ENCODE measurements at places on chromosomes 16 and 17.
A peak's percentile ranks its signal among the peaks of the same experiment; 100 is the strongest.

- peak; percentile 94 for DNase-seq
Observed at GRCh38 chr17:72137161-72137560, 16.3 kb downstream of the SOX9 start.

GRCh38 chr16:84498223-84498610, 6.2 kb downstream of the MEAK7 start:
- DNase-seq, result no peak

- DNase-seq, result no peak
Observed at GRCh38 chr17:16888413-16889087, 83.4 kb downstream of the TNFRSF13B start.

DNA sequence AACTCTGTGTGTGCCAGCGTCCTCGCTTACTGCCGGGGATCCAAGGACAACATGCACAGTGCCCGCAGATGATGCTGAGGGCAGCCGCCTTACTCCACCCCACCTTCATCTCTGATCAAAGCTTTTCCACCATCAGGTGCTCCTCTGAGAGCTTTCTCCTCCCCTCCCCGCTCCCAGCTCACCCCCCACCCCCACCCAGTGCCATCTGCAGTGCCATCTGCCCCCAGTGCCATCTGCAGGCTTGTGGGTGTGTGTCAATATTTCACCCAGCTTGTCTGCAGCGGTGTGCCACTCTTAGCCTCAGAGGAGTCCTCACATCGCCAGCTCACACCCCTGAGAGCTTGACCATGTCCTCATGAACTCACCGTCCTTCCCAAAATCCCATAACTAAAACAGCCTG, 98.2 kb upstream of the NOL11 start:
- DNase-seq, result peak; percentile 58

DNA sequence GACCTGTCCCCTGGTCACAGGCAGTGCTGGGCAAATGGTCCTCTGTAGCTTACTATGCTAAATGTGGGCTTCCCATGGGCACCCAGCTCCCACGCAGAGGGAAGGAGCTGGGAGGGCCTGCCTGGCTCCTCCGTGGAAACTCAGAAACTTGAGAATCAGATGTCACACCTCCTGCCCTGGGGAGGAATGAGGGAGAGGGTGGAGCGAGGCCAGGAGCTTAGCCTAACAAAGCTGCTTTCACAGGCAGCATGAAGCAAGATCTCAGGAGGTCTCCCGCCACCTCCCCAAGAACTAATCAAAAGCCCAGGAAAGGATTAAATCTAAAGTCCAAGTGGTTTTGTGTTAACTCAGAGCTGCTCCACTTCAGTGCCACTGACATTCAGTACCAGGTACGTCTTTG, 33.6 kb upstream of the XYLT2 start:
- no peak for DNase-seq

DNA sequence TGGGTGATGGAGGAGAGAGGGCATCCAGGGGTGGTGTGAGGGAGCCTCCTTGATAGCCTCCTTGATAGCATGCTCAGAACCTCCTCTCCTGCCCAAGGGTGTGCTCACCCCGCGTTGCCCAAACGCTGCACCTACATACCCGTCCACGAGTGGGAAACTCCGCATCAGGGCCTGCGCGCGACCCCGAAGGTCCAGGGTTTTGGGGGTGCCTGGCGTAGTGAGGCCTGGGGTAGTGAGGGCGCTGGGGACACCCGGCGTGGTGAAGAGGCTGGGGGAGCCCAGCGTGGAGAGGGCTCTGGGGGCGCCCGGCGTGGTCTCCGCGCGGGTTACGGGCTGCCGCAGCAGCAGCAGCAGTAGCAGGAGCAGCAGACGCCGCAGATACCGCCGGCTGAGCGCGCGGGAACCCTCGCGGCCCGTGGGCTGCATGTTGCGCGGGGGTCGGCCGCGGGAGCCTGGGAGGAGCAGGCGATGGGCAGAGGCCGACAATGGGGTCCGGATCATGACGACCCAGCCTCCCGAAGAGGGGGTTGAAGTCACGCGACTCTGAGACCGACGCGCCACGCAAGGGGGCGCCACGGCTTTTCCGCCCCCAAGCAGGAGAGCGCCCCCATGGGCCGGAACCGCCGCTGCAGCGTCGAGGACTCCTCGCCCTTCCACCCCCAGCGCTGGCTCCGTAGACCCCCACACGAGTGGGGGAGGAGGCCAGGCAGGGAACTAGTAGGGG, at the start of gene DPEP3:
Gene DPEP3, minus strand, starts transcription at position 545 of the 724 bp plus-strand sequence. Its CDS starts 119 bp downstream, at position 426.
- DNase-seq, result no peak

DNA sequence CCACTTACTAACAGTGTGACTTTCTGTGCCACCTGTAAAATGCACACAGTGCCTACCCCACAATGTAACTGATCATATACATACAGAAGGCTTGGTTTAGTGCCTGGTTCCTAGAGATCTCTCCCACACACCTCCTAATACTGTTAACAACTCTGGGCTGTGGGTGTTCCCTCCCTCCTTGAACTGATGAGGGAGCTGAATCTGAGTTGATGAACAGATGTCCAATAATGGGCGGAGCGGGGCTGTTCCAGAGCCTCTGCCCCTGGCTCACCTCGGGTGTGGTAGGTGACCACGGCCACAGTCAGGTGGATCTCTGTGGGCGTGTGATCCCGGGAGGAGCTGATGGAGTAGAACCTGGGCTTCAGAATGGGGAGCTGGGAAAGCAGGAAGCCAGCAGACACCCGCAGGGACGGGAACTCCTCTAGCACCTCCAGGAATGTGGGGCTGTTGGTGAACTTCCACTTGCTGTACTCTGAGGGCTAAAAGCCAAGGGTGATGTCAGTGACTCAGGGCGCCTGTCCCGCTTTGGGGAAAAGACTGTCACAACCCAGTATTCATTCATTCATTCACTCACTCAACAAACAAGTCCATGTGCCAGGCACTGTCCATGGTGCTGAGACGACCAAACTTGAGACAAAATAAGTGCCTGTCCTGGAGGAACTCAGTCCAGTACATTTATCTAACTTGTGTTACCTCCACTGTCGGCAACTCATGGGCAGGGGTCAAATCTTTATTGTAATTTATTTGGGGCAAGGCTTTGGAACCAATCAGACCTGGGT, 37.6 kb downstream of the NOS2 start:
- no peak for DNase-seq

DNA sequence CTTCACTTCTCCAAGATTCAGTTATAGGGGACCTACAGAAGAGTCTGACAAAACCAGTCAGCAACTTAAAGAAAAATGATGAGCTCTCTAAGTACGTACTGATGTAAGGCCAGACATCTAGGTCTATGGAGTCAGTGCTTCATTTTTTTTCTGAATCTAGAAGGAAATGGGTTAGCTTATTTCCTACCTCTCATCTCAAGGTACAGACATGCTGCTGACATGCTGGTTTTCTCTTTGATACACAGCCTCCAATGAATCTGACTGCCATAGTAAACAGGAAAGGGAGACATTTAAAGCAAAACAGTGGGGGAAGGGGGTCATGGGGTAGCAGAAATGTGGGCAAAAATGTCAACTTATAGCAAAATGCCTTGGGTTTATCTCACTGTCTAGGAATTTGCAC, 16.4 kb downstream of the CDR2 start:
- DNase-seq, result no peak

DNA sequence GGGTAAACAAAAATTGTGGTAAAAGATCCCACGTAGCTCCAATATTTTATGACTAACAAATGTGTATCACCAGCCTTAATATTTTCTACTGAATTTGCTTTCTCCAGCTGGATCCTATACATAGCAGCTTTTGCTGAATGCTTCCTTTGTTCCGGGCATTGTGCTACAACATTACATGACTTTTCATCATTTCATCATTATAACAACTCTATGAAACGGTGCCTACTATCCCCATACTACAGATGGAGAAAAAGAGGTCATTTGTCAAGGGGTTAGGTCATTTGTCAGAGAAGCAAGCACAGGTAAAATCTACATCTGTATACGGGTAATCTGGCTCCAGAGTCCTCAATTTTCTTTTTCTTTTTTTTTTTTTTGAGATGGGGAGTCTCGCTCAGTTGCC, 74.3 kb downstream of the KANSL1 start:
- DNase-seq, result no peak

DNA sequence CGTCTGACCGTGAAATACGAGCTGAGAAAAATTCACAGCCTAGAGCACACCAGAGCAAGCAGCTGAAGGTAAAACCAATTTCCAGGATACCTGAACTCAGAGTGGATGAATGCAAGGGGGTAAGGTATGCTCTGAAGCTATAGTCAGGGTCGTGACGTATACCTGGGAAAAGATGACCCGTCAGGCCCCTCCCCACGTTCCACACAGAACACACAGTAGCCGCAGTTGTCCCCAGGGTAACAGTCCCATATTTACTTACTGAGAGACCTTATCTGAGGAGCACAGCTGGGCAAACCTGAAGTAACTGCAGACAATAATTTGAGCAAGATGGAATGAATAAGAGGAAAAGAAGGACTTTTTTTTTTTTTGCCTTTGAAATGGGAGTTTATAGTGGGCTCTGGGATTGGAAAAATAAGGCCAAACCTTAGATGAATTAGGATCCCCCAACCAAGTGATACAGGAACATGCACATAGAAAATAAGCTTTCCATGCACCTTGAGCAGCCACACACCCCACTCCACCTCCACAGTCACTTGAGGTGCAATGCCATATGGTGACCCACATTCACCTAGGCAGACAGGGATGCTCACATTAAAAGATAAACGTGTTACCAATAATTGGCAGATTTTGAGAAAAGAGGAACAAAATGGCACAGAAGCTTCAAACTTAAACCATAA, 38.0 kb downstream of the ABCA6 start:
- peak; percentile 57 for DNase-seq

DNA sequence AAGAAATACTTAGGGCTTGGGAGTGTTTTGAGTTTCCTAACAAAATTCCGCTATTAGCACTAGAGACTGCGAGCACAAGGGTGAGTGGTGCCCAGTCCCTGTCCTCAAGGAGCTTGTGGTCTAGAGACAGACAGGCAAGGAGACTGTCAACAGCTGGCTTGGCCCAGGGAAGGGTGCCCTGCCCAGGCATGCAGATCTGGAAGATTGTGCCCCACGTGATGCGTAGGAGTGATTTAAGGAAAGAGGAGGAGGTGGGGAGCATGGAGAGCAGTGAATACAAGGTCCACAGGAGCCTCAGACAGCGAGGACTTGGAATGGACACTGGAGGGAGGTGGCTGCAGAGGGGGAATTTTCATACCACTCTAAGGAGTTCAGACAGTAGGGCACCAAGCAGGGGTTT, 25.0 kb downstream of the SCPEP1 start:
- DNase-seq, result peak; percentile 14

DNA sequence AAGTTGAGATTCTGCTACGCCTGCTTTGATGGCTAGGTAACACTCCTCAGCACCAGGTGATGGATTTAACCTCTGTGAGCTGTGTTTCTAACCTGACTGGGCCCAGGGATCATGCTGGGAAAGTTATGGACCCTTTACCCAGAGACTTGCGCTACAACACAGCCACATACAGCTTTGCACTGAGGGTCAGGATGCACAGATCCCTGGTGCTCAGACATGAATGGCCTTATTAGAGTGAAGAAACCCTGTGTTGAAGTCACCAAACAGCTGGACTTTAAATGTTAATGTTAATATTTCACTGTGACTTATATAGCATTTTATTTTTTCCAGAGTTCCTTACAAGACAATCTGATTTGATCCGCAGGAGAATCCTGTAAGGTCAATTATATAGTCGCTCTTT, 114.3 kb downstream of the MSI2 start:
- no peak for DNase-seq

- peak; percentile 83 for DNase-seq
Observed at GRCh38 chr16:49858200-49859124, 2.5 kb upstream of the ZNF423 start.

DNA sequence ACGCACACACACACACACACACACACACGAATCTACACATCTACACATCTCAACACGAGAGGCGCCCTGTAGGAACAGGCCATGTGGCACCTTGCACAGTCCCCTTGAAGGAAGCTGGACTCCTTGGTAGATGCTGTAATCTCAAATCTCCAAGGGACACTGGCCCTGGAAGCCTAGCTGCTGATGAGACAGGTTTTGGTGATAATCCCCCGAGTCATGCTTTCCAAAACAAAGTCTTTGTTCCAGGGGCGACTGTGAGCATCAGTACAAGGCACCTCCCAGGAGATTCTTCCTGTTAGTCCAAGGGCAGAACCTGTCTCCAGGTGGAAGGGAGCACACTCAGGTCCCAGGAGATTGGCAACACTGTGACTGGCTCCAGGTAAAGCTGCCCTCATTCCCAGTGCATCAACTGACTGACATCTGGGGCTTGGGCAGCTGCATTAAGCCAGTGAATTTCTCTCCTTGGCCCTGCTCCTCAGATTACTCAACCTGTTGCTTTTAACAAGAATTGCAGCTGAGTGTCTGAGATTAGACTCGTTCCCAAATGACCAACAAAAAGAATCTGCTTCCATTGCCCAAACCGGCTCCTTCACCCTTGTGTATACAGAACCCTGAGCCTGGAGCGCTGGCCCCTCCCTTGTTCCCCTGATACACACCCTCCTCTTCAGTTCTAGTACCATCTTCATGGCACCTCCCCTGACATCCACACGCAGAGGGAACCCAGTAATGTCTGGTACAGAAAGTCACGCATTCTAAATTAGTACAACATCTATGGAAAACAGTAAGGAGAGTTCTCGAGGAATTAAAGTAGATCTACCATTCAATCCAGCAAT, 13.9 kb upstream of the TNRC6C start:
- DNase-seq, result peak; percentile 86

GRCh38 chr17:66087073-66087472, 104.9 kb downstream of the CEP112 start:
- no peak for DNase-seq
